ENCODE measurements at places on chromosomes 2 and 18.

GRCh38 chr2:6027066-6027465 lies 334.9 kb downstream of the SOX11 start:
- no peak for DNase-seq

DNA sequence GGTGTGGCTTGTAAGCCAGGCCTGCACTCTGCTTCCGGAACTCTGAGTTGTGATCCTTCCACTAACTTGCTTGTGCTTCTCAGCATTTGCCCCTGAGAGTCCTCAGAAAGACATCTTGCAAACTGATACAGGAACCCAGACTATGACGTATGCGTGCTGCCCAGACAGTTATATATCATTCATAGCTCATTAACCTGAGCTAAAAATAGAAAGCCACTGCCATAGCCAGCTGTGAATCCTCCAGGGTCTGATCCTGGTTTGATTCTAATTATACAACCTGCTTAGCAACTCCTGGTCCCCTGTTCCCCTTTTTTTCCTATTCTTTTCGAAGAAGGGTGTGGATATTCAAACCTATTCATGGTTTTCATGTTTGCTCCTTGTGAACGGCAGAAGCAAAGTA lies 63.7 kb downstream of the MARCHF4 start:
- no peak for DNase-seq

- no peak for DNase-seq
Measured at GRCh38 chr2:156511122-156511521, 74.9 kb downstream of the GPD2 start.

DNA sequence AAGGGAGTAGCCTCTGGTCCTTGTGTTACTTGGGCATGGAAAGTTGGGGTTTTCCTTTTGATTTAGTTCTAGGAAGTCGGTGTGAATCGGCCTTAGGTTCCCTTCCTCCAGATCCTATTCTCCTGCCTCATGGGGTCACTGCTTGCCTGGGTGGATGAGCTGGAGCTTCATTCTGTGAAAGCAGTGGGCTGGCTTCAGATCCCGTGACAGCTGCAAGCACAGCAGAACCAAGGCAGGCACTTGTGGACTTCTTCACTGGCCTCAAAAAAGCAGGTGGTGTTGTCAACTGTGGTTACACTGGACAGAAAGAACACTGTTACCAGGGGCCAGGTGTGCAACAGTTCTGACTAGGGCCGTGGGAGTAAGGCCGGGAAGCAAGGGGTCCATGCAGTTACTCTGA lies 243.4 kb downstream of the LDLRAD4 start:
- DNase-seq, result no peak

- DNase-seq, result no peak
Measured at GRCh38 chr2:235471186-235471747, 22.6 kb upstream of the AGAP1 start.

DNA sequence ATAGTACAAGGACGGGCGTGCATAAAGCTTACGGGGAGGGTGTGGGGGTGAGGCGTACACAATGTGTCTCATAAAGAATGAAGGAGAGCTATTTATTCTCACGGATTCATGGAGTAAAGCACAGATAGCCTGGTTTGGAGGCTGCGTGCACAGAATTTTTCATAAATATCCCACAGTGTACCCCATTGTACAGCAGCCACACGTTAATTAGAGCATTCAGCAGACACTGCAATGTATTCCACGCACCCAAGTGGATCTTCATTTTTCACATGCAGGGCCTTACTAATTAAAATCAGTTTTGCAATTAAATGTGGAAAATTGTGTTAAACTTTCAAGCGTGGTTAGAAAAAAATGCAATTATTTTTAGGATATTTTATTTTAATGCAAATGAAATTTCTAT lies 227.7 kb upstream of the PXDN start:
- DNase-seq, result no peak

GRCh38 chr2:154565433-154565832 lies 133.1 kb upstream of the KCNJ3 start:
- DNase-seq, result no peak

GRCh38 chr2:46718784-46719183 lies 196.8 kb downstream of the MCFD2 start:
- no peak for DNase-seq

DNA sequence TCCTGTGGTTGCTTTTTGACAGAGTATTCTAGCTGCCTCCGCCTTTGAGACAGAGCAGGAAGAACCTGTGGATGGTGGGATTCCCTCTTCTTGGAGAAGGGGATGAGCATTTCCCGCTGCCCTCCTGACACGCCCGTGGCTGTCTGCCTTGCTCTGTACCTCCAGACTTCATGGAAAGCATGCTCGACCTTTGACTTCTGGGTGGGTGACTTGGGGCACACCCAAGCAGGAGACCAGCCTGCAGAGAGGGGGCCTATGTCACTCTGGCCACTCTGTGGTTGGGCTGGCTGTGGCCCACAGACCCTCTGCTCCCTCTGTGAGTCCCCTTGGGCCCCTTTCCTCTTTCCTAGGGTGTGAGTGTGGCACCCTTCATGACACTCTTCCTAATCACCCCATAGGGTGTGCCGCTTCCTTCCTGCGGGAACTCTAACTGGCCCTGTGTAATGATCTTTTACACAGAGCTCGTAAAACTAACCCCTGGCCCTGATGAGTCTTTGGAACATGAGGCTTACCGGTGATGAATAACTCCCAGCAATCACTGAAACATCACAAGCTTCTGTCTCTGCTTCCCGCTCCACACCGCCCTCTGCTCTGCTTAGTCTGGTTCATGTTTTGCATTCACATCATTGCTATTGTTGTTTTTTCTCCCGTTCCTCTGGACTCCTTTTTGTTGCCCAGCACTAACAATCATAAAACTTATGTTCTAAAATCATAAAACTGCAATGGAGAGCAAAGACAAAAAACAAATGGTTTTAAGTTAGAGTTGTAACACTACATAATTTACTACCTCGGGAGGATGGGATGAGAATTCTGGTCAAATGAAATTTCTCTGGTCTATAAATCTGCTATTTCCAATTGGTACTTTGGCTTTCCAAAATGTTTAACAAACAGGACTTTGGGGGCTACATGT lies 101.1 kb downstream of the SH3YL1 start:
- no peak for DNase-seq

GRCh38 chr2:31287654-31288053 lies 53.7 kb downstream of the EHD3 start:
- no peak for DNase-seq

DNA sequence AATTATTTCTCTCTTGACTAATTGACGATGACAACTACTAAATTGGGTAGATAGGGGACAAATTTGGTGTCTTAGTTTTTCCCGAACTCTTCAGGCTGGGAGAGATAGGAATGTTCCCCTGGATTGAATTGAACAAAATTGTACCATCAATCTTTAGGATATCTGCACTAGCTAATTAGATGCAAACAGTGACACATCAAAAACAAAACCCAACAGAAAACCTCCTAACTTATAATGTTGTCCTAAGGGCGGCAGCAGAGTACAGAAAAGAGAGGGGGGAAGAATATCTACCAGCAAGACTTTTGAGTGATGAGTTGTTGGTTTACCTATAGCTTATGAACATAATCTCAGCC lies 342.9 kb downstream of the INSIG2 start:
- no peak for DNase-seq

- DNase-seq, result no peak
Measured at GRCh38 chr2:694174-694573, 17.0 kb upstream of the TMEM18 start.

GRCh38 chr2:228268756-228269155 lies 87.3 kb upstream of the SPHKAP start:
- no peak for DNase-seq

DNA sequence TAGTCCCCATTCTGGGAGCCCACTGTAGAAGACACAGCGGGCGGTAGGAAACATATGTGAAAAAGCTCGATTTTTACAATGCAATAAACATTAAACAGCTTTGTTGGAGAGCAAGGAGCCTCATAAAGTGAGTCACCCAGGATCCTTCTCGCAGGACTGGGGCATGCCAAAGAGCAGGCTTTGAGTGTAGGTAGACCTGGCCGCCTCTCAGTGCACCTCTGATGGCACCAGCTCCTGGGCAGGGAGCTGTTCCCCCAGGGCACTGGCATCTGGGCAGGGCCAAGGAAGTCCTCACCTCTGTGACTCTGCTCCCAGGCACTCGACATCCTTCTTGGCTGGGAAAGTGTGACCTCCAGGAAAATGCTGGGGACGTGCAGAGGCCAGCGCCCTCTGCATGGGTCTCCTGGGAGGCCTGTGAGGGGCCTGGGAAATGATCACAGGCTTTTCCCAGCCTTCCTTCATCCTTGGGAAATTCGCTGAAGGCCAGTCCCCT lies 94.2 kb downstream of the POLR1A start:
- DNase-seq, result no peak

DNA sequence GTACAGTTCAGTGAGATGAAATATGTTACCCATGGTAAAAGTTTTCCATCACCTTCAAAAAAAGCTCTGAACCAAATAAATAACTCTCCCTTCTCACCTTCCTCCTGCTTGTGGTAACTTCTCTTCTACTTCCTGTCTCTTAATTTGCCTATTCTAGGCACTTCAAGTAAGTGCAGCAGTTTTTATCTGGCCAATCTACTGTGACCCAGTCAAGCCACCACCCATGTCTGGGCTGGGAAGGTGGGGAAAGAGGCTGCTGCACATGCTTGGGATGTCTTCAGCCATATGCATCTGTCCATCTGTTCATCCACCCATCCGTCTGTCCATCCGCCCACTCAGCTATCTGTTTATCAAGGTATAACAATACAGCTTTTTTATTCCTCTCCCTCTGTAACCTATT lies 31.6 kb downstream of the ZNF532 start:
- no peak for DNase-seq

GRCh38 chr2:176637486-176638166 lies 368.4 kb downstream of the MTX2 start:
- no peak for DNase-seq

DNA sequence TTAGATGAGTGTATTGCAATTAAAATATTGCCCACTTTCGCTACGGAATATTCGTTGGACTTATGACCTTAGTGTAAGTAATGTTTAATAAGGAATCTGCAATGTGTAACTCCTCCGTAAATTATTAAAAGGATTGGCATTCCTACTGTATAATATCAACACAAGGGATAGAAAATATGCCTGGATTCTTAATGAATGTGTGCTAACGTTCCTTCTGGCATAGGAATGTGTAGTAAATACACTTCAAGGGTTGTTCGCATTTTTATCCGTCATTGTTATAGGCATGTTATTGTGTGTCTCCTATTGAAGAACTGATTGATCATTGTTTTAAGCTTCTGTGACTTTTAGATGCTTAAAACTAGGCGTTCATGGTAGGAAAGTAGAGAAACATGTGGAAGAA lies 134.5 kb downstream of the NEDD4L start:
- DNase-seq, result no peak

DNA sequence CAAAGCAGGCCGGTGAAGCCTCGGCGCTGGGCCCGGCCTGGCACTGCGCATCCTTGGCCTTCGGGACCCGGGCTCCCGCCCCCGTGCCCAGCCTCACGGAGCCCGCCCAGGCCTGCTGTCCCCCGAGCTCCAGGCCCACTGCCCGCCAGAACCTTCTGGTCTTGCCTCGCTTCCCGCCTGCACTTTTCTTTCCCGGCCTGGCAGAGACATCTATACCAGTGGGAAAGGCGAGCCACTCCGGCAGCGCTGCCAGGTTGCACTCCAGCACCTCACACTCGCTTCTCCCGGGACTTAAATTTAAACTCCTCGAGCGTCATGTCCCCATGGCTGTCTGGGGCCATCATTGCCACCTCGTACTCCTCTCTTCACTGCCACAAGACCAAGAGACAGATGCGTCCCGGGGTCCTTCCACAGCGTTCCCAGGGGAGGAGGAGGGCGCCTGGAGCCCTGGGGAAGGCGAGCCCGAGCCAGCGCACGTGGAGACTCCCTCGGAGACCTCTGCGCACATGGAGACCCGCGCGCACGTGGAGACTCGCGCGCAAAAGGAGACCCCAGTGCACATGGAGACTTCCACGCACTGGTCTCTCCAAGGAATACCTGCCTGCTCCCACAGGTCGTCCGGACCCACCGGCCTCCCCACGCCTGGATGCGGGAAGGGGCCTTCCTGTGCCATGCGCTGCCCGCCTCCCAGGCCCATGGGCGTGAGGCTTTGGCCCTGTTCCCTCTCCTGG lies 253.1 kb upstream of the SALL3 start:
- DNase-seq, result no peak

- DNase-seq, result no peak
Measured at GRCh38 chr2:218223046-218223445, 6.1 kb downstream of the ARPC2 start.

- DNase-seq, result no peak
Measured at GRCh38 chr2:189527041-189527750, 53.4 kb downstream of the SLC40A1 start.

GRCh38 chr2:223949241-223949840 lies 4.2 kb upstream of the WDFY1 start:
- DNase-seq, result no peak

- DNase-seq, result no peak
Measured at GRCh38 chr2:240628507-240628807, 3.2 kb downstream of the GPR35 start.

GRCh38 chr2:5674026-5674340 lies 18.2 kb upstream of the SOX11 start:
- DNase-seq, result no peak

GRCh38 chr2:96685577-96686459 lies 43.3 kb downstream of the FER1L5 start:
- no peak for DNase-seq

DNA sequence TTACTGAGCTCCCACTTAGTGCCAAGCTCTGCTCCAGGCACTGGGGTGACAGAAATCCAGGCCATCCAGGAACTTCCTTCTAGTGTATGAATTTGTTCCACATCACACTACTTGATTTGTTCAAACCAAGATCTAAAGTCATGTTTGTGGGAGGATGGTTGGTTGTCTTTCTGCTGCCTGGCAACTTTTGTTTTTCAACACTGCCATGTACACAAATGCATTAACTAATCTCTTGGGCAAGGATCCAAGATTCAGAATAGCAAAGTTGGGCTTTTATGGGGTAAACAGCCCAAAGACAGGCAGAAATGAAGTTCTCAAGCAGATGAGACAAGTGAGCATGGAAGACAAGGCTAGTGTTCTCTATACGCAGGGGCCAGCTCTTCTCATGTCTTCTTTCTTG lies 53.4 kb upstream of the PROKR1 start:
- no peak for DNase-seq

DNA sequence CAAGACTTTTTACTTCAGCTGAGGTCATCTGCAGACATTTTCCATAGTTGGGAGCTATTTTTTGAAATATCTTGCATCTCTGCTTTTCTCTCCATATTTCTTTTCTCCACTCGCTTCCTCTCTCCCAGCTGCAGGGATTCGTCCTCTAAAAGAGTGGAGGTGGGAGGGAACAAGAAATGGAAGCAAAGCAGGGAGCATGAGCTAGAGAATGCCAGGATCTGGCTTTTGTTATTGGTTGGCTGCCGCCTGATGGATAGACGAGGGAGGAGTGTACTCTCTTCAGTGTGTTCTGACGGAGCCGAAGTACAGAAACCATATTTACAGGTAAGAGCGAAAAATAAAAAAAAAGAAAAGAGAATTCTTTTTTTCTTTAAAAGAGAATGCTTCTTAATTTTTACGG lies at the start of gene CSRNP3:
CSRNP3 (plus strand) TSS at position 282 of the 400 bp plus-strand sequence. CDS start 125,368 bp downstream, outside the sequence.
- DNase-seq, result peak; percentile 12

- no peak for DNase-seq
Measured at GRCh38 chr18:69664399-69664798, 263.7 kb downstream of the DOK6 start.

- no peak for DNase-seq
Measured at GRCh38 chr2:232543491-232543890, 4.0 kb downstream of the CHRNG start.

- DNase-seq, result no peak
Measured at GRCh38 chr2:73006969-73007710, 64.4 kb downstream of the SFXN5 start.

GRCh38 chr18:65464361-65464760 lies 286.5 kb upstream of the CDH7 start:
- no peak for DNase-seq
